ENCODE measurements at places on chromosomes 16 and 17. TPM values are rescaled to one million over a fixed set of nuclear protein-coding genes. Genes with fewer than 3 reads are reported as not detected.

The CHAD gene
- not detected for total RNA-seq

The TMEM235 gene
- not detected for total RNA-seq

The RPS2 gene
- 6,287 TPM for total RNA-seq

The TNFSF13 gene
- total RNA-seq = 2.5 TPM

DNA sequence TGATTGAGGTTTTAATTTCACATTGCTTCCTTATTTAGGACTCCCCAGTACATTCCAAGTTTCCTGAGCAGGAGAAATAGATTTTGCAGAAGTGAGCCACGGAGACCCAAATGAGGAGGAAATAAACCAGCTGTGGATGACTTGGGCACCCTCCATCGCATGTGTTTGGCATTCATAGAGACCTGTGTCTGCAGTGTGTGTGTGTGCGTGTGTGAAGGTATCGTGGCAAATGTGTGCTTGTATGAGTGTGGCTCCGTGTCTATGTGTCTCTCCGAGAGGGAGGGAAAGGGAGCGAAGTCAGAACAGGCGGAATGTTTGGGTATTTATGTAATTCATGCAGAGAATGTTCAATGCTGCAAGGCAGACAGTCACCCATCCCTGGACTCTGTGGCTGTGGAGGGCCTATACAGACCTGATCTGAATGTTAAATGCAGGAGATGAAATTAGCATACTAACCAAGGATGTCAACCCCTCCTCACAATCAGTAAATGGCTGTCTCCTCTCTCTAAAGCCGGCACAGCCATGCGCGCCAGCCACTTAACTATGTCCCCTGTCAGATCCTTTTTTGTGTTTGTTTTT, 186.0 kb upstream of the ZFHX3 start:
- DNase-seq = no peak
- no peak overlapping the region for H3K4me3 ChIP-seq
- peaks cover 3% of the 10 kb centered on the region for H3K27me3 ChIP-seq
- no peaks in the 10 kb centered on the region for H3K36me3 ChIP-seq

GRCh38 chr16:75566040-75566757, at the start of gene GABARAPL2:
Gene GABARAPL2 (plus strand): TSS chr16:75566379. CDS start chr16:75566487, 108 bp downstream.
- peaks cover 10% of the 10 kb centered on the region for H3K27me3 ChIP-seq
- H3K4me1 ChIP-seq = peaks cover 44% of the 10 kb centered on the region
- peak within 1 kb of the TSS; percentile 82 for H3K4me3 ChIP-seq
- peak within 1 kb of the TSS; percentile 86 for H3K27ac ChIP-seq

GRCh38 chr16:84356591-84357116, 11.7 kb upstream of the ATP2C2 start:
- H3K27me3 ChIP-seq = no peaks in the 10 kb centered on the region
- H3K4me1 ChIP-seq = peaks cover 28% of the 10 kb centered on the region
- no peak overlapping the region for H3K27ac ChIP-seq
- DNase-seq = no peak
- no peak overlapping the region for H3K4me3 ChIP-seq
- H3K36me3 ChIP-seq = no peaks in the 10 kb centered on the region

GRCh38 chr17:20095336-20096080, 86.3 kb downstream of the SPECC1 start:
- no peak overlapping the region for H3K4me3 ChIP-seq
- H3K36me3 ChIP-seq = no peaks in the 10 kb centered on the region
- H3K4me1 ChIP-seq = no peaks in the 10 kb centered on the region
- H3K27ac ChIP-seq = no peak overlapping the region
- DNase-seq = no peak

- peak; percentile 24 for DNase-seq
- H3K27ac ChIP-seq = peak overlapping the region; percentile 83
- no peak overlapping the region for H3K4me3 ChIP-seq
Observed at GRCh38 chr16:71754652-71755051, 30.2 kb upstream of the PHLPP2 start.

GRCh38 chr16:56715126-56715525, 14.8 kb upstream of the NUP93 start:
- no peaks in the 10 kb centered on the region for H3K27me3 ChIP-seq
- no peaks in the 10 kb centered on the region for H3K4me1 ChIP-seq
- H3K4me3 ChIP-seq = no peak overlapping the region
- DNase-seq = no peak
- H3K36me3 ChIP-seq = no peaks in the 10 kb centered on the region

DNA sequence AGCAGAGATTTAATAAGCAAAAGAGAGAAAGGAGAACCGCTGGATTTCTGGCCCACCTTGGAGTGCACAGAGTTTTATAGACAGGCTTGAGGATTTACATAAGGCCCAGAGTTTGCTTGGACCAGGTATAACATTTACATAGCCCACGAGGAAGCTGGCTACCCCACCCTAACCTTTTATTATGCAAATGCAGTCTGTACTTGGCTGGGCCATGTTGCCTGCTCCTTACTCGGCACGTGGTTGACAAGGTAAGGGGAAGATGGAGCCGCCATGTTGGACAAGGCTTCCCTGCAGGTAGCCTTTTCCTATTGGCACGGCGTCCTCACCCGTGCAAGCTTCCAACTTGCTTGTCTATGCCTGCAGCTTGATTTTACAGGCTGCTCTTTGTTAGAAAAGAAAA, 35.2 kb upstream of the HS3ST3A1 start:
- no peak overlapping the region for H3K4me3 ChIP-seq
- no peak for DNase-seq

Measured in activated CD4-positive, alpha-beta T cell treated with anti-CD3 and anti-CD28 coated beads for 36 hours (primary cell).